ENCODE measurements at places on chromosomes 12 and 14. TPM values are rescaled to one million over a fixed set of nuclear protein-coding genes. Genes with fewer than 3 reads are reported as not detected.
A peak's percentile ranks its signal among the peaks of the same experiment; 100 is the strongest.

GDF3 gene
- not detected for polyA plus RNA-seq

TROAP gene
- 0.88 TPM for polyA plus RNA-seq

- peak; percentile 72 for DNase-seq
Observed at GRCh38 chr12:57477710-57478681, 1.7 kb downstream of the ARHGAP9 start.

DNA sequence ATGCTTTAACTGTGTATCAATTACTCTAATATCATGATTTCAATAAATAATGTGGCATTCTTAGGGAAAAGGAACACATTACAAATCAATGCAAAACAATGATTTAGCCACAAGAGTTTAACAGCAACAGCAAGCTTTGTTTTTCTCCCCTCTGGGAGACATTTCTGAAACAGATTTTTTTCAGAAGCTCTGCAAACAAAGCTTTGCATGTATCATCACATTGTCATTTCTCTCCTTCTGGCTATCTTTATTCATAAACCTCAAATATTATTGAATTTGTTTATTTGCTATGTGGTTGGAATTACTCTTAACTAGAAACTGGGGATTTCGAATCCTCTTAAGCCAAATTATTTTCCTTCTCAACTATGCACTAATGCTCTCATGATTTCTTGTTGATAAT is 278.4 kb upstream of the ATXN7L3B start:
- DNase-seq = no peak
